HuH-7 (cell line): ENCODE measurements at places on chromosomes 7 and 10.

DNA sequence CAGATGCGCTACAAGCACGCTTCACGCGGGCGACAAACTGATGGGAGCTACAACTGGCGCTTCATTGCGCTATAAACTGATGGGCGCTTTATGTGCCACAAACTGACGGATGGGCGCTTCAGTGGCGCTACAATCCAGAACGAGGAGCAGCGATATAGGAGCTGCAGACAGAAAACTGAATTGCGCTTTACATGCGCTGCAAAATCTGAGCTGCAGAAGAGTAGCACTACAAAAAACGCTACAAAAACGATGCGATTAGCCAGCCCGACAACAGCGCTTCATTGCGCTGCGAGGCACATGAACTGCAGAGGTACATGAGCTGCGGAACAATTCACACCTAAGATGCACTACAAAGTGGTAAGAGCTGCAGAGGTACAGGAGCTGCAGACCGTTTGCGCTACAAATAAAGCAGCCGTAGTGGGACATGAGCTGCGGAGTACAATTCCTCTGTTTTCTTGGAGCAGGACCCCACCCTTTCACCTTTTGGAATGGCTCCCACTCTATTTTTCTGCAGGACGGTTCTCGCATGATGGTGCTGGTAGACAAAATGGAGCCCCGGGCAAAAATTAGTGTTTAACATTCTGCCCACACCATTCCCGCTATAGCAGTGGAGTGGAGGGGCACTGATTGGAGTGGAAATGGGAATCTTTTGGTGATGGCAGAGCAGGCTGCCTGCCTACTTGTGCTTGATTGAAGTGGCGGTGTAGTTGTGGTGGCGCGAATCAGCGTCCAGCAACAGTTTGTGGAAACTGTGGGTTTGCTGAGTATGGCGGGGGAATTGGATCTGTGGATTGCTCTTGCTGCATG is 1.2 kb upstream of the SGCE start:
- DNase-seq = no peak

- DNase-seq = peak; percentile 79
Measured at GRCh38 chr10:96719850-96720421, 378 bp downstream of the PIK3AP1 start.

- DNase-seq = no peak
Measured at GRCh38 chr7:151731022-151731441, 145.9 kb downstream of the PRKAG2 start.

DNA sequence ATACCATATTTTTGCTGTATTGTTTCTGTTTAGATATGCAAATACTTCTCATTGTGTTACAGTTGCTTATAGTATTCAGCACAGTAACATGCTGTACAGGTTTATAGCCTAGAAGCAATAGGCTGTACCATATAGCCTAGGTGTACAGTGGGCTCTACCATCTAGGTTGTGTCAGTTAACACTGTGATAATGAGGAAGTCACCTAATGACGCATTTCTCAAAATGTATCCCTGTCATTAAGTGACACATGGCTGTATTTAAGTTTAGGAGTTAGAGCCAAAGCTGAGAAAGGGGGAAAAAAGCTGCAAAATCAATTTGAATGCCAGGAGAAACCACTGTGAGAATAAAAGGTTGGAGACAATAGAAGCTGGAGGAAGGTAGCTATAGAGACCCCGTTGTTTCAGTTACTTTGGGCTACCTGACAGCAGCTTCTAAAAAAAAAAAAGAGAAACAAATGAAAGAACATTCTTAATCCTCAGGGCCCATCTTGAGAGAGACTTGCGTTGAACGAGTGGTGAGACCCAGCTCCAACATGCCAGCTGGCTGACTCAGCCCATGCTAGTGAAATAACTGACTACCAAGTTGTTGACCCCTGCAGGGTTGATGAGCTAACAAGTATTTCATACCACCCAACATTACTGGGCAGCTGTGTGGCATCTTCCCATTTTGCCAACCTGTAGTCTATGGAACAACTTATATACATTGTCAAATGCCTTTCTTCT is 8.7 kb downstream of the STARD3NL start:
- no peak for DNase-seq

DNA sequence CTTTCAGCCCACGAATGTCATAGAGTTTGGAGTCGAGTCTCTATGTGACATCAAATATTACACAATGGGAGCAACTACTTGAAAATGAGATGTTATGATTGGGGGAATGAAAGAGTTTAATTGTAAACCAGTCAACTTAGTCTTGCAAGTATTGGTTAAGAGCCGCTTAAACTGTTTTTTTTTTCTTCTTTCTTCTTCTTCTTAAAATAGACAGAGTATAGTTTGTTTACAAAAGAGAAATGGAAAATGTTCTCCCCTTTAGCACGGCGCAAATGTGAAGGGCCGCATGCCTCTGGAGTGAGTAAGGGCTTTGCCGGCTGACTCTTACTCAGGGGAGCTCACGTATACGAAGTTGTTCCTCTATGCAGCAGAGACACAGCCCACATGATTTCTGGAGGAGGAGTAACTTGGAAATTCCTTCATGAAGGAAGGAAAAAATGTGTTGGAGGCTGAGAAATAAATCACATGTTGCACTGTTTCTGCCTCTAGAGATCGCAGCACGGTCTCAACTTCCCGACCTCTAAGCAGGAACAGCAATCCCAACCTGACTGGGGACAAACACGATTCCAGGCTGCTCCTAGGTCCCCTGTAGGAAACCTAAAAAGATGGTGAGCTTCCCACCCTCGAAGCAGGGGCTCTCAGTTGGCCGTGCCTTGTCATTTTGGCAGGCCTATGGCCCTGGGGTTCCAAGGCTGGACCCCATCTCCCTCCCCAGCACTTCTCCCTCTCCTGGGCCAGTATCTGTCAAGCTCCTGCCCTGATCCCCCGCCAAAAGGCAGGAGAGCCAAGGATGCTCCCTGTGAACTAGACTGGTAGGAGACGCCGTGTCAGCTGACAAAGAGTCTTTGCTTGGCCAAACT is 44.8 kb downstream of the MYOF start:
- DNase-seq = peak; percentile 29

DNA sequence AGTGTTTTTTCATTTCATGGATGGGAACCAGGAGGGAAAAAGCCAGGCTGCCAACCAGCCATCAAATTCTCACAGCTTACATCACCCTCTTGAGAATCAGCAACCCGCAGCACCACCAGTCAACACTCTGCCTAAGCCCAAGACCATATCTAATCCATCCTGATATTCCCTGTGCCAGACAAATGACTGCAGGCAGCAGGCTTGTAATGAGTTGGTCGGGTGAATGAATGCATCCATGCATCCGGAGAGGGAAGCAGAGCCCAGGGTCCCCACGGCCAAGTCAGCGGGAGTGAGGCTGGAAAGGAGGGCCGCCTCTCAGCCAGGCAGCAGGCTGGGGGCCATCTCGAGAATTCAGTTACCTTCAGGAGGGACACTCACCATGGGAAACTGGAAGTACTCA is 46.9 kb downstream of the SLIT1 start:
- no peak for DNase-seq

GRCh38 chr7:48130658-48131108 is 40.6 kb upstream of the ABCA13 start:
- DNase-seq = no peak

DNA sequence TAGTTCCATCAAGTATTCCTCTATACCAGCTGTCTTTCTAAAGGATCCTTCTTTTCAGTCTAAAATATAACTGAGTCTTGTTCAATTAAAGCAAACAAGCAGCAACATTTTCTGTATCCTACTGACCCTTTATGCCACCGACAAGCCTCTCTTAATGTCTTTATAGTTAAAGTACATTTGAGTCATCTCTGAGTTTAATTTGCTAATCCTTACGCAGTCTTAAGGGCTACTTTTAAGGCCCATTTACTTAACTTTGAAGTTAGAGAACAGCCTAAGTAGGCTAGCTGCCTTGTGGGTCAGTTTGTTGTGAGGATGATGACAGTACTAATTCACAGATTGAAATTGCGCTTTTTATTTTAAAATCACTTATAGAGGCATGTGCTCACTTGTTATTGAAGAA is 265.5 kb upstream of the FERD3L start:
- no peak for DNase-seq

GRCh38 chr10:13337827-13338196 is 10.3 kb downstream of the SEPHS1 start:
- no peak for DNase-seq

DNA sequence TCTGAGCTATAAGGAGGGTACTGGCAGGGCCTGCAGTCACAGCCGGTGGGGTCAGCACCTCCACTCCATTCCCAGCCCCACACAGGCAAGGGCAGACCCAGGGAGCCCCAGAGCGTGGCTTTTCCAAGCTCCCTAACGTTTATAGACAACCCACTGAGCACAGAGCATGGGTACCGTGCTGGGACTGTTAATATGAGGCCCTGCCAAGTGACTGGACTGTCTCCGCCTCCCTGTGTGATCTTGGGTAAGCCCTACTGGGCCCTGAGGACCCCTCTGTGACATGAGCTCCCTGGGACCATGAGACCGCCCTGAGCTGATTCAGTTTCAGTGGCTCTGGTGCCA is 12.4 kb downstream of the TTYH3 start:
- no peak for DNase-seq
